ENCODE measurements at places on chromosomes 12 and 14. TPM values are rescaled to one million over a fixed set of nuclear protein-coding genes. Genes with fewer than 3 reads are reported as not detected.

The FGF6 gene
- total RNA-seq: not detected

DNA sequence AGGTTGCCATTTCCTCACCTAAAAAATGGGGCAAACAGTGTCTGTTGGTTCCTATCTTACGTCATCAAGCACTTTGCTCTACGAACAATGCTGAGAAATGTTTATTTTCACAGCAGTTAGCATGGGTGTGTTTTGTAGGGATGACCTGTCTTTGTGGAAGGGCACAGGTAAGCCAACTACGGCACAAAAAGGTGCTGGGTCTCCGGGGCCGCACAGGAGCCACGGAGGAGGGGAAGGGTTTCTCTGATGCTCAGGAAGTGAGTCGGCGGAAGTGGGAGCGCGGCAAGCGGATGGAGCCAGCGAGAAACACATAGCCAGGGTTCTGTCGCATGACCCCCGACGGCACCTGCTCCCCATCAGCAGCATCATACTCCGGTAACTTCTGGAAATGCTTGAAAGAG is 65.6 kb upstream of the TCL1B start:
- DNase-seq: no peak
- H3K4me3 ChIP-seq: peak overlapping the region; percentile 46
- H3K4me1 ChIP-seq: no peaks in the 10 kb centered on the region
- H3K36me3 ChIP-seq: no peaks in the 10 kb centered on the region

DNA sequence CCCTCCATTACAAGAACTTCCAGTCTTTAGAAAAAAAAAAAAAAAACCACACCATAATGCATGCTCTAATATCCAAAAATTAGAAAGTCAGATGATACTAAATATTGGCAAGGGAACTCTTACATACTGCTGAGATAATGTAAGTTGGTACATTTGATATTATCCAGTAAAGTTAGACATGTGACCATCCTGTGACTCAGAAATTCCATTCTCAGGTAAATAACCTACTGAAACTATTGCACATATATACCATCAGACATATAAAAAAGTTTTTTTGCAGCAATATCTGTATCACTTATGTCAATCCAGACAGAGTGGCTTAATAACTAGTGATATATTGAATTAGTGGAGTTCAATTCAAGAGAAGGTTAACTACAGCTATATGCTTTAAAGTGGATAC is 63.5 kb downstream of the KITLG start:
- H3K27me3 ChIP-seq: no peaks in the 10 kb centered on the region
- no peak overlapping the region for H3K27ac ChIP-seq
- no peaks in the 10 kb centered on the region for H3K4me1 ChIP-seq
- H3K4me3 ChIP-seq: no peak overlapping the region

DNA sequence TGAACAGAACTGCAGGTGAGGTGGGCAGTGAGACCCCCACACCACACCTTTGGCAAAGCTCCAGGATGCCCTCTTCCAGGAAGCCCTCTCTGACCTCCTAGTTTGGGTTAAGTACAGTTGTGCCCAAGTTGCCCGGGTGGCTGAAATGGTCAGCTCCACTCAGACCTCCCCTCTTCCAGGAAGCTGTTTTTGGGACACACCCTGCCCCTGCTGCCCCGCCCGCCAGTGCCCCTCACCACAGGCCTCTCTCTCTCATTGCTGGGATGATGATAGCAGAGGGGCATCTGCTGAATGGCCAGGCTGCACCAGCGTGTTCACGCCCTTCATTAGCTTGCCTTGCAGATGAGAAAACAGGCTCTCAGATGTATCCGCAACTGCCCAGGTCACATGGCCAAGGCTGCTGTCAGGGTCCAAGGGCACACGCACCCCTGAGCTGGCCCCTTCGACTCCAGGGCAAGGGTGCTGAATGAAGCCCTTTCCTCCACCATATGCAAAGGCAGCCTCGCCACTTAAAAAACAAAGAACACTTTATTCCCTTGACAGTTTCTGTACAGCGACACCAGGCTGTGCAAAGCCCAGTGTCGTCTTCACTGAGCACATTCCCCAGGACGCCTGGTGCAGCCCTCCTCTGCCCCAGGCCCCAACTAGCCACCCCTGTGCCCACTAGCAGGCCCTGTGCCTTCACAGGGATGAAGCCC is 15.5 kb downstream of the SLC25A29 start:
- no peak for DNase-seq
- H3K36me3 ChIP-seq: no peaks in the 10 kb centered on the region
- no peak overlapping the region for H3K4me3 ChIP-seq
- H3K27me3 ChIP-seq: no peaks in the 10 kb centered on the region
- H3K27ac ChIP-seq: no peak overlapping the region
- peaks cover 4% of the 10 kb centered on the region for H3K4me1 ChIP-seq

GRCh38 chr12:57817261-57817989 is 1.1 kb downstream of the AVIL start:
- DNase-seq: no peak
- H3K27ac ChIP-seq: no peak overlapping the region
- H3K4me3 ChIP-seq: no peak overlapping the region
- peaks cover 15% of the 10 kb centered on the region for H3K36me3 ChIP-seq
- H3K4me1 ChIP-seq: peaks cover 4% of the 10 kb centered on the region
- H3K27me3 ChIP-seq: no peaks in the 10 kb centered on the region
